ENCODE measurements at places on chromosomes 3 and 15. TPM values are rescaled to one million over a fixed set of nuclear protein-coding genes. Genes with fewer than 3 reads are reported as not detected.

The CCDC54 gene
- total RNA-seq: not detected

The MINAR1 gene
- total RNA-seq: 1.5 TPM

The GPR149 gene
- total RNA-seq: not detected

The SI gene
- not detected for total RNA-seq

The MCF2L2 gene
- total RNA-seq: 11.1 TPM

The LRRC49 gene
- total RNA-seq: 62.4 TPM

The RETNLB gene
- not detected for total RNA-seq

The PARP15 gene
- not detected for total RNA-seq

The IMPDH2 gene
- total RNA-seq: 313 TPM

The PLXNB1 gene
- total RNA-seq: 142 TPM
